Muscle of arm (tissue), 14 donors: ENCODE measurements at places on chromosomes 2 and 18. TPM values are rescaled to one million over a fixed set of nuclear protein-coding genes. Genes with fewer than 3 reads are reported as not detected.

The GALR1 gene
- 0.04 TPM for polyA plus RNA-seq

The ASPRV1 gene
- 2.9 TPM for polyA plus RNA-seq

The MC2R gene
- 1.8 TPM for polyA plus RNA-seq

The SLC35F5 gene
- polyA plus RNA-seq: 71.9 TPM

The DTNA gene
- polyA plus RNA-seq: 103 TPM

DNA sequence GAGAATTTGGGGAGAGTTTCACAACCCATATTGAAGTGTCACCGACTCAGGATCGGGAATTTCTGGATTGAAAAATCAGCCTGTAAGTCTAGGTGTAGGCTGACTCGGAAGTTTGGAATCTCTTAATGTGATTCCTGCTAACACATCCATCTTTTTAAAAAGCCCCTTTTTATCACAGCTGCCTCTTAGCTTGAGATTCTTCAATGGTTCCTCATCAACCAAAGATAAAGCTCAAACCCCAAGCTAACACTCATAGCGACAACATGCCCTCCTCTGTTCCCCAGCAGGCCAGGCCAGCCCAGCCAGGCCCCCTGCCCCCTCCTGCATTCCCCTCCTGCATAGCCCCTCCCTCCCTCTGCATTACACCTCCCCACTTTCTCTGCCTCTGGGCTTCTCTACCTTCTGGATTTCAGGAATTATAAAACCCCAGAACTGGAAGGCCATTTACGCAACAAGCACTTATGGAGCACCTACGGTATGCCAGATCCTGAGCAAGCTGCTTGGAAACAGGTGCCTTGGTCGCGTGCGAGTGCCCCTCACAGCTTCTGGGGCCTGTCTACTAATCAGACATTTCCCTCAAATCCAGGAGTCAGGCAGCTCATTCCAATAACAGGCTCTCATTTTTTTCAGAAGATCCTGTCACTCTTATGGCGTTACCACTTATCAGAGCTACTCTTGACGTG is 63.4 kb downstream of the EMX1 start:
- DNase-seq: no peak

DNA sequence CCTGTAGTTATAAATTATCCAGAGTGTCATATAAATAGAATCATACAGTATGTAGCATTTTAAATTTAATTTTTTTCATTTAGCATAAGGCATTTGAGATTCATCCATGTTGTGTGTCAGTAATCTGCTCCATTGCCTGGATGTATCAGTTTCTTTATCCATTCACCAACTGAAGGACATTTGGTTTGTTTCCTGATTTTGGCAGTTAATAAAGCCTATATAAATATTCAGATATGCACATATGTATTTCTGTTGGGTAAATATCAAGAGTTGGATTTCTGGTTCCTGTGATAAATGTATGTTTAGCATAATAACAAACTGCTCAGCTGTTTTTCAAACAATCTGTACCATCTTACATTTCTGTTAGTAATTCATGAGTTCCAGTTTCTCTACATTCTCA is 39.9 kb downstream of the CCDC150 start:
- DNase-seq: no peak

DNA sequence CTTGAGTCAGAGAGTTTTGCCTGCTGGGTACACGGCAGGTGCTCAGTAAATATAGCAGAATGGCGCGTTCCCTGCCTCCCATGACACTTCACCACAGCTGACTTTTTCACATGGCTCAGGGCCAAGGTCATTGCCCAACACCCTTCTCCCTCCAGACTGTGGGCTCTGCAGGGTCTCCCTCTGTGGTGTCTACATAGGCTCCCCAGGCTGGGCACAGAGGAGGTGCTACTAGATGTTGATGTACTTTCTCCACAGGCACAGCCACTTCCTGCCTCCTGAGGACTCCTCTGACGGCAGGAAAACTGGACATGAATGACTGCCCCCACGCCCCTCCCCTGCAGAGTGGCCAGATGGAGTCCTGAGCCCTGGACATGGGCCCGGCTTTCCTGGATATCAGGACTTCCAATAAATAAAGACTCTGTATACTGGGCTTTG is 4.2 kb downstream of the CHCHD5 start:
- no peak for DNase-seq

DNA sequence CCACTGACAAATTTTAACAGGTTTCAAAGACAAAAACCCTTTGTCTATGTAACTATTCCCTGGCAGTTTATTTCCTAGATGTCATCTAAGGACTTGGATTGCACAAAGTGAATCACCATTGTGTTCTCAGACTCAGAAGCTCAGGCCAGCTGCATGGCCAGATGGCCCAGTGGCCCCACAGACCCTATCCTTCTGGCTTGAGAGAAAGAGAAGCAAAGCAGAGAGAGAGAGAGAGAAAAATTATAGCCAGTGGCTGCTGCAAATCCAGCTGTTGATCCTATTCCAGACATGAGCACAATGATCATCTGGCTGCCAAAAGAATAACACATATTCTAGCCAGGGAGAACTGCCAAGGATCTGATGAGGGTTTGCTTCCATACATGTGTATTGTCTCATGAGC is 25.8 kb downstream of the CTLA4 start:
- peak; percentile 92 for DNase-seq

- DNase-seq: peak; percentile 44
These were observed 159.3 kb upstream of the GULP1 start for GRCh38 chr2:188132385-188132784.

GRCh38 chr18:2425426-2426317 is 145.6 kb downstream of the METTL4 start:
- no peak for DNase-seq

DNA sequence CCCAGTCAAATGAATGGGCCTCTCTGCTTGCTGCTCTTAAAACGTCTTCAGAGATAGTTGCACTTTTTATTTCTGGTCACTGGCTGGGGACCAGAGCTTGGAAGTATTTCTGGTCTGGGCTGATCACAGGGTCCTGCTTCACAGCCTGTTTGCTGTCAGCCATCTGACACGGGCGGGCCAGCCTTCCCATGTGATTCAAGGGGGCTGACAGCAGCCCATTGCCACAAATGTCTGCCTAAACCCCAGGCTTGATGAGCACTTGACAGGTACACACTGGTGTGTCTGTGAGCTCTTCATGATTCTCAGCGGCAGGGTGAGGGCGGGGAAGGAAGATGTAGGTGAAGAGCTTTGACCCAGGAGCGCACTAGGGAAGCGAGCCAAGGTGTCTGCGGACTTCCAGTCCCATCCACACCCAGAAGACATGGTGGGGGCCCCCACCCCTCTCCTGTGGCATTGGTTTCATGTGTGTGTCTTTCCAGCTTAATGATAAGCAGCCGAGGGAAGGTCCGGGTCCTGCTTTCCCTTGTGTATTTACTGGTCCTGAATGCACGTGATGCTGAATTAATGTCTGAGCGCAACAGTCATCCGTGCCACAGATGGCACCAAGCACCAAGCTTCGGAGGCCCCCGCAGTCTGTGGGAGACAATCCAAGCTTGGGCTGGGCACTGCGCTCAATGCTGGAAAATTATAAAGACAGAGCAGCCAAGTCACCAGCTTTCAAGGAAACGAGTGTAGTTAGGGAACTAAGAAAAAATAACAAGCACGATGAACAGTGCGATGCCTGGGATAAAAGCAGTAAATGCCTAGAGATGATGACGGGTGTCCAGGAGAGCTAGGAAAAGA is 73.3 kb downstream of the SH3BP4 start:
- no peak for DNase-seq

DNA sequence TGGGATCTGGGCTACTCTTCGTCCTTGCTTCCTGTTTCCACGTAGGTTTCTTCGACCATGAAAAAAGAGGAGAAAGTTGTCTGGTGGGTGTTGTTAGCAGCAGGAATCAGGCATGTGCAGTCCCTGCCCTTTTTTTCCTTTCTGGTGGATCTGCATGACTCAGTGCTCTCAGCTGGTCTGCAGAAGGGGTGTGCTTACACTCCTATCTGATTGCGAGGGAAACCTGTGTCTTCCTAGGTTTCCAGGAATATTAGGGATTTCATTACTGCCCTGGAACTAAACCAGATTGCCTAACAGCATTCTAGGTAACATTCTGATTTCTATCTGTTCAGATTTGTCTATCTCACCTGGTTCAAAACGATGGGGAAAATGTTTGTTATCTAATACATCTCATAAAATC is 174.3 kb downstream of the CCDC102B start:
- DNase-seq: no peak

GRCh38 chr18:77482190-77483085 is 232.8 kb downstream of the GALR1 start:
- DNase-seq: no peak

DNA sequence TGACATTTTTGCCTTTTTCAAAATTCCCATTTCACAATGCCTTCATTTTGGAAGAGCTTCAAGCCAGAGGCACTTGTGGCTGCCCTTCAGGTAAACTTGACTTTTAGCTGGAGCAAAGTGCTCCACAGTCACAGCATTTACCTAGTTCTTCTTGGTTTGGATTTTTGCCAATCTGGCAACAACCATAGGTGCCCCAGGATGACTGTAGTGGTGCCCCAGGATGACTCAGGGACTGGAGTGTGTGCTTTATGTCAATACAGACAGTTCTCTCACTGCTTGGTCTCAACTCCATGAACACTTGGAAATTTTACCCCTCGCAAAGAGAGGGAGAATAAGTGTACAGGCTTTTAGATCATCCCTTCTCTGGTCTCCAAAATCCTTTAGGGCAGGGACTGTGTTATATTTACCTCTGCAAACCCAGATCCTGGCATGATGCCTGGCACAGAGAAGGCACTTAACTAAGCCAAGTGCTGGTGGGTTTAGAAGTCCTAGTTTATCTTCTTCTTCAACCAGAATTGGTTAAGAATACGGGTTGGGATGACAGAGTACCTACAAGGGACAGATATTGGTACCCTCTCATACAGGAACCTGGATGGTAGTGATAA is 15.3 kb upstream of the PTPN4 start:
- no peak for DNase-seq
